ENCODE measurements at places on chromosomes 1 and 21.

DNA sequence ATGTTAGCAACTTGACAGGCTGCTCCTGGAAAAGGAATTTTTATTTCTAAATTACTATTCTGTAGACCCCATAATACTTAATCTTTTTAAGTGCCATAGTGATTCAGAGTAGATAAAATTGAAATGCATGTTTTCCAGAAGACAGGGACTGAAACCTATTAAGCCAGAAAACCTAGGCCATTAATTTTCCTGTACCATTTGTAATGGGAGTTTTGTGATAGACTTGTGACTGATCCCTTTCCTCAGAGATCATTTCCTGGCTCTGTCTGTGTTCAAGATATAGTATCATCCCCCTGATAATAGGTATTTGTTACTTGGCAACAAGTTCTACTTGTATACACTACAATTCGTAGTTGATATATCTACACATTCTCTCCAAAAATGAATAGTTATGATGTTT, 1609.8 kb downstream of the AMY1C start:
- no peak for DNase-seq

DNA sequence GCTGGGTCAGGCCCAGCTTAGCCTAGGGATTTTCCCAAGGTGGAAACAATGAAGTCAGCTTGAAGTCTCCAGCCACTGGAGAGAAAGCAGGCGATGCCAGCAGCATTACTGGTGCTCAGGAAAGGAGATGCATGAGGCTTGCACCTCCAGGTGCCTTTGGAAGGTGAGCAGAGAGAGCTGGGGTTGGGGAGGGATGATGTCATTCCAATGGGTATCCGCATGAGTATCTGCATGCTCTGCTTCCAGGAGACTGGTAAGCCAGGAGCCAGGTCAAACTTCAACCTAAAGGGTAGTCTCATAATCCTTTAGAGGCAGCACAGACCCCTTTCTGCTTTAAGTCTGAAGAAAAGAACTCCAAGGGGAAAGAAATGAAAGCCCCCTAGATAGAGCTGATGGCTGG, 68.8 kb downstream of the KDM1A start:
- DNase-seq: no peak

- no peak for DNase-seq
Measured at GRCh38 chr21:38095220-38095619, 161.6 kb upstream of the KCNJ15 start.

DNA sequence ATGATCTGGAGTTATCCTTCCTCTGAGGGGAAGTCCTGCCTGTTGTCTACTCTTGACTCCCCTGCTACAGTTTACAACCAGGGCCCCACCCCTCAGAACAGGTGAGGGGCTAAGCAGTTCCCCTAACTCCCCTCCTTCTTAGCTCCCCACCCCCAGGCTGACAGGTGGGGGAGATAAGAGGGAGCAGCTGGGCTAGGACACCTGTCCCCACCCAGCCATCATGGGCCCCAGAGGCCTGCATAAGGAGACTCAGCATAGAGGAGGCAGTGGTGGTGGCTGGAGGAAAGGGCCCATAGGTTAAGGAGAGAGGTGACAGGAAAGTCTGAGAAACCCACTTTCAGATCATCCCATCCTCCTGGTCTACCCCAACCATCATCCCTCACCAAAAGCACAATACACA, 6.8 kb downstream of the MEF2D start:
- no peak for DNase-seq

DNA sequence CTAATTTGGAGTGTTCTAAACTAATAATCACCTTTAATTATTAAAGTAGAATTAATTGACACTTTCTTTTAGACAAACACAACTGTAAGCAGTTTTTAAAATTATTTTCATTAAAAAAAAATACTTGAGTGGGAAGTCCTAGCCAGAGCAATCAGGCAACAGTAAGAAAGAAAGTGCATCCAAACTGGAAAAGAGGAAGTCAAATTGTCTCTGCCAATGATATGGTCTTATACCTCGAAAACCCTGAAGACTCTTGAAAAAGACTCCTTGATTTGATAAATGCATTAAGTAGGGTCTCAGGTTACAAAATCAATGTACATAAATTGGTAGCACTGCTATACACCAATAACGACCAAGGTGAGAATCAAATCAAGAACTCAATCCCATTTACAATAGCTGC, 83.0 kb upstream of the GADD45A start:
- DNase-seq: no peak

DNA sequence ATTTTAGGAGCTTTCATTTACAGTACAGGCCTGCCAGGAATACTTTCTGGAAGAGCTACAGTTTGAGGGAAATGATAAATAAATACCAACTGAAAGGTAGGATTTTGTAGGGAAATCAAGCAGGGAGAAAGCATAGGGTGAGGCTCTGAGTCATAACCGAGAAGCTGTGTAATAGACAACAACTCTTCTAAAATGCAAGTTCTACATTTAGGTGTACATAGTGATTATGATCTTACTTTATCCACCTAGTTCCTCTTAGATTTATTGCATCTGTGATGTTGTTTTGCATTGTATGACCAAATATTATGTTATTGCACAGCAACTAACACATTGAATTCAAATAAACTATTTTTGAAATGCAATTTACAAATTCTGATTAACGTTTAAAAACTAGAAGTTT, 819.3 kb downstream of the PLA2G4A start:
- no peak for DNase-seq

DNA sequence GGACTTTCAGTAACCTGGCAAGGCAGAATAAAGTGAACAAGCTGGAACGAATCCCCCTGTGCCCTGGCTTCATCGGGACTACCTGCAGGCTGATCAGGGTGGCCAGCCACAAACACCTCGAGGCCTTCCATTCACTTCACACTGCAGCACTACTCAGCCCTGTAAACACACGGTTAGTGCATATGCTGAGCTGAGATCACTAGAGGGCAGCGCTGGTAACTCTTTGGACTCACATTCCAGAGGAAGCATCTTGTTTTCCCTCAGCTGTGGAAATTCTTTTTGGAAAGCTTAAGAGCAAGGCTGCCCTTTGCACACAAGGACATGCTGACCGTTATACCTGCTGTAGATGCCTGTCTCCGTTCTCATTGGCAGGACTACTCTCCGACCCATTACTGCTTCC, 32.1 kb downstream of the PCSK9 start:
- DNase-seq: peak; percentile 51

DNA sequence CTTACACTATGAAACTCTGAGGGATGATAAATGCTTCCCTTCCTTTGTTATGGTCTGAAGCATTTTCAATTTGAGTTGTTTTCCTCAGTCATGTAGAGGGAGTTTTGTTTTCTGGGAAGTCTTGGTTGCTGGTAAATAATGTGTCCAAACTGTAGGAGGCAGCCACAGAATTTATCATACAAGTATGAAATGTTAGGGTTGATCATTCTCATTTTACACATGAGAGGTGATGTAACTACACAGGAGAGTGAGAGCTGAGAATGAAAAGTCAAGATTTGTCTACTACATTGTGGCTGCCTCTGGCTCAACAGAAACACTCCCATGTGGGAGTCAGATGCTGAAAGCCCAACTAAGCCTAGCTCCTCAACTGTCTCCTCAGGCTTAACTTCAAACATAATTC, 182.5 kb upstream of the SGIP1 start:
- DNase-seq: no peak

DNA sequence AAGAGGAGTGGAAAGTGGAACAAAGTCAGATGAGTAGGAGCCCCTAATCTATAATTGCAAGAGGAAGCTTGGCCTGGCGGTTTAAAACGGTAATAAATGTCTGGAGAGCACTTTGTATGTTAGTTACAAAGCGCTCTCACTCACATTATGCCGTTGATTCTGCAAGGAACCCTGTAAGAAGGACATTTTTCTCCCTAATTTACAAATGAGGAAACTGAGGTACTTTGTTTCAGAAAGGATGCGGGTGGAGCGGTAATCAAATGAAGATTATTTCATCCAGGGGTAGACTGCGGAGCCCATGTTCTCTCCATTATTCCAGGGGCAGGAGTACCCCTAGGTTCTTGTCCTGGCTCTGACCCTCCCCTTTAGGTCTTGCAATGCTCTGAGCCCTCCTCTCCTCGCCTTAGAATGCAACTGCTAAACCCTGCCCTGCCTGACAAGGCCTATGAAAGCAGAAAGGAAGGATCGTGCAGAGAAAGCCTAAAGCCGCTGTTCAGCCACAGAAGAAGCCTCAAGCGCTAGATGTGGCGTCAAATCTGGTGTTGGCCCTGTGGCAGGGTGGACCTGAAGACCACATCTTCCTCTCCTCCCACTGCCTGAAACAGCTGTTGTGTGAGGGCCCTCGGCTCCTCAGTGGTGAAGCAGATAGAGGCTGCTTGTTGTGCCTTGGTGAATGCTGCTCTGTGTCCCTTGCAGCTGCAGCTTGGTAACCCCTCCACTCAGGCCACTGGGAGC, 588 bp upstream of the PACC1 start:
- no peak for DNase-seq

- DNase-seq: no peak
Measured at GRCh38 chr1:244181867-244182266, 130.8 kb downstream of the ZBTB18 start.

- no peak for DNase-seq
Measured at GRCh38 chr1:53112861-53113260, 29.6 kb downstream of the SLC1A7 start.

DNA sequence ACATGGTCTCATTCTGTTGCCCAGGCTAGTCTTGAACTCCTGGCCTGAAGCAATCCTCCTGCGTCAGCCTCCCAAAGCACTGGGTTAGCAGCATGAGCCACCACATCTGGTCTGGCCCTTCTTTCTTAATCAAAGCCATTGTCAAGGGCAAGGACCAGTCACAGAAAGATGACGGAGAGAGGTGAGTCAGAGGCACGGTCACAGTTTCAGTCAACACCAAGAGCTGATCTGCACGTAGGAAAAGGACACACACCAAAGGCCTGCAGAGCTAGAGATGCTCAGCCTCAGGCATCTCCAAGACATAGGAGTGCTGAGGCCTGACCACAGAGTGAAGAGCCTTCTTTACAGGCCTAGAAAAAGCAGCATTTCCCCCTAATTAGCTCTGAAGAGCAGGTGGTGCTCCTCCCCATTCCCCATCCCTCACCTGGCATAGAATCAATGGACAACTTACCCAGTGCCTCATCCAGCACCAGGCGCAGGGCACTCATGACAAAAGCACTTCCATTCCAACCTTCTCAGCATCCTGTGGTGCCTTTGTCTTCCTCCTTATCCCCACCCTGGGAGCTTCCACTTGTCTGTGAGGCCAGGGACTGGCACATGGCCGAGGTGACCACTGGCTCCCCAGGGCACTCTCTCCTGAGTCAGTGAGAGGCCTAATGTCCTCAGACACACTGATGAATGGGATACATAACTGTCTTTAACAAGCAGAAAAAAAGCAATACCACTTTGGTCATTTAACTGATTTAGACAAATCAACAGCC, 139.8 kb downstream of the AJAP1 start:
- peak; percentile 4 for DNase-seq

- no peak for DNase-seq
Measured at GRCh38 chr1:21280482-21280881, 9.8 kb downstream of the ECE1 start.

- no peak for DNase-seq
Measured at GRCh38 chr21:44499211-44499560, 40.8 kb downstream of the KRTAP10-1 start.

- no peak for DNase-seq
Measured at GRCh38 chr1:110130113-110130591, 17.9 kb downstream of the UBL4B start.

- no peak for DNase-seq
Measured at GRCh38 chr1:70041317-70042045, 163.9 kb downstream of the LRRC40 start.

- DNase-seq: peak; percentile 62
Measured at GRCh38 chr1:197519741-197520334, 251.8 kb downstream of the CRB1 start.

- peak; percentile 57 for DNase-seq
Measured at GRCh38 chr1:231162970-231163829, 1.3 kb downstream of the TRIM67 start.

DNA sequence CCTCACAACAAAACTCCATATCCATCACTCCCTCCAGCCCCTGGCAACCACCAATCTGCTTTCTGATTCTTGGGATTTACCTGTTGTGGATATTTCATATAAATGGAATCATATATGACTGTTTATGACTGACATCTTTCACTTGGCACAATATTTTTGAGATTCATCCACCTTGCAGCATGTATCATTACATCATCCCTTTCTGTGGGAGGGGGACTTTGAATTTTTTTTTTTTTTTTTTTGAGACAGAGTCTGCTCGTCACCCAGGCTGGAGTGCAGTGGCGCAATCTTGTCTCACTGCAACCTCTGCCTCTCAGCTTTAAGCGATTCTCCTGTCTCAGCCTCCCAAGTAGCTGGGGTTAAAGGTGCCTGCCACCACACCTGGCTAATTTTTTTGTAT, 128.2 kb downstream of the ITSN1 start:
- no peak for DNase-seq

- no peak for DNase-seq
Measured at GRCh38 chr21:46119637-46120271, 21.8 kb downstream of the COL6A2 start.

- no peak for DNase-seq
Measured at GRCh38 chr1:154478013-154478412, 24.0 kb upstream of the TDRD10 start.

DNA sequence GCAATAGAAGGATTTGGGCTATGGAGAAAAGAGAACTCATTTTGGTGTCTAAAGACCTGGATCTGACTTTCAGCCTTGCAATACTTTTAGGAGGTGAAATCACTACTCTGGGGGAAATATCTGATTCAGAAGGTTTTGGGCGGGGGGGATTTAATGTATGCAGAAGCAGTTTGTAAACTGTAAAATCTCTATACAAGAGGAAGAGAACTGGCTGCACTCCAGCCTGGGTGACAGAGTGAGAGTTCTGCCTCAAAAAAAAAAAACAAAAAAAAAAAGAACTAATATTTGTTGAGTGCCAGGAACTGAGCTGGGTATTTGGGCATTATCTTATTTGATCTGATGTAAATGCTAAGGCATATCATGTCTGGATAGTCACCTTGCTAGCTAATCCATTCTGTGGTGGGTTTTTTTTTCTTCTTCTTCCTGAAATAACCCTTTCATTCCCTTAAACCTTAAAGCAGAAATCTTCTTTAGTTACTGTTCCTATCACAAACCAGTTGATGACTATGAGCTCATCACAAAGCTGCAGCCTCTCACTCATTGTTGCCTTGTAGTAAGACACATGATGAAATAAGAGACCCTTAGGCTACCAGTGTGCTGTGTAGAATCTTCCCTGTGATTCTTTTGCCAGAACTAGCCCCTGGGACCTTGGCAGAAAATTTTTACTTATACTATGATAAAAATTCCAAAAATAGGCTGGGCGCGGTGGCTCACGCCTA, 35.6 kb upstream of the SLC16A1 start:
- no peak for DNase-seq

GRCh38 chr1:225437710-225438437, 10.0 kb upstream of the LBR start:
- DNase-seq: peak; percentile 46

DNA sequence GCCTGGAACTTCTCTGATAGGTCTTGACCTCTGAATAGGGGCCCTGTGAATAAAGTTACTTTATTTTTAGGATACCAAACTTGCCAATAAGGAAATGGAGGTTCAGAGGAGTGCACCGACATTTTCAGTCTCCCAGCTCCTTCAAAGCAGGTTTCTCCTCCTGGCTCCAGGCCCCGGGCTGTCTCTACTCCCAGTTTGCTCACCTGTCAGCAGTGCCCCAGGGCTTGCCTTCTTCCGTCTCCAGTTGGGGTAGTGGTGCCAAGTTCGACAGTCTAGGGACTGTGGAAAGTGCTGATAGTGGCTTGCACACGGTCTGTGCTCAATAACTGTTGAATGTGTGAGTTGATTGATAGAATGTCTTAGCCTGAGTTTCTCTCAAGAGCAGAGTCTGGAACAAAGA, 149.2 kb downstream of the ACTL8 start:
- peak; percentile 1 for DNase-seq

GRCh38 chr21:36005018-36005417, 55.3 kb downstream of the SETD4 start:
- DNase-seq: peak; percentile 5

Data from NCI-H69 (cell line).